PC-3 (cell line): ENCODE measurements at places on chromosomes 6 and 20. TPM values are rescaled to one million over a fixed set of nuclear protein-coding genes. Genes with fewer than 3 reads are reported as not detected.

PTK6 gene
- 11.1 and 15.1 TPM in 2 replicates for total RNA-seq

ZC2HC1B gene
- not detected in 2 replicates for total RNA-seq

TFAP2C gene
- 36.3 and 37.6 TPM in 2 replicates for total RNA-seq

- peak overlapping the region; percentile 87 for H3K27ac ChIP-seq
- peaks cover 59% of the 10 kb centered on the region for H3K4me1 ChIP-seq
- peak overlapping the region; percentile 22; the same call in 1 of the 2 replicates for H3K4me3 ChIP-seq
- peak; percentile 89 for DNase-seq
These were observed 6.5 kb downstream of the PEDS1 start for GRCh38 chr20:50146732-50147662.

DNA sequence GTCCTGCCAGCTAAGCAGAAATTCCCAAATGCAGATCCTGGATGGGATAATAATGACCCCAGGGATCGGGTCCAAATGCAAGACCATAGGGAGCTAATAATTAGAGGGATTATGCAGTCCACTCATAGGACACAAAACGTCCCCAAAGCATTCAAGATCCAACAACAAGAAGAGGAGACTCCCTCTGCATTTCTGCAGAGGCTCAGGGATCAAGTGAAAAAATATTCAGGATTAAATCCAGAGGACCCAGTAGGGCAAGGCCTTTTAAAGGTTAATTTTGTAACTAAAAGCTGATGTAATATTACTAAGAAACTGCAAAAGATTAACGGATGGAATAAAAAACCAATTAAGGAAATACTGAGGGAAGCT lies 22.2 kb downstream of the HLA-A start:
- no peaks in the 10 kb centered on the region for H3K27me3 ChIP-seq
- DNase-seq, result no peak
- peak overlapping the region; percentile 74 for H3K27ac ChIP-seq
- H3K4me1 ChIP-seq, result peaks cover 45% of the 10 kb centered on the region

- H3K27me3 ChIP-seq, result no peaks in the 10 kb centered on the region
- no peaks in the 10 kb centered on the region for H3K36me3 ChIP-seq
- peaks cover 68% of the 10 kb centered on the region for H3K4me1 ChIP-seq
- H3K4me3 ChIP-seq, result peak overlapping the region; percentile 34; the same call in 1 of the 2 replicates
These were observed 176.4 kb downstream of the ARID1B start for GRCh38 chr6:156953479-156954146.

DNA sequence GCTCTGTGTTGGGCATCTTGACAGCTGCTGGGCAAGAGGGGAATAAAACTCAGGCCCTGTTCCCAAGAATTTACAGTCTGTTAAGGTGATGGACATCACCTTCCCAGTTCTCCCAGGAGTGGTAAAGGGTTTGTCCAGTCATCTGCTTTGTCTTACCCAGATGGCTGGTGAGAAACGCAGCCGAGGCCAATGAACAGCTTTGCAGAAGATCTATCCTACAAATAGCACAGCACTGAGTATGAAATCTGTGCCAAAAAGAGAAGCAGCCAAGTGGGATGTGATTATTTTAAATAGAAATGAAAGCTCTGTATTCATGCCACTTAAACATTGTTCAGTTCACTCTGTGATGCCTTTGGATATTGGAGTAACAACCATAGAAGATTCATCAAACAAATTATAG lies 132.7 kb upstream of the SLC22A16 start:
- H3K27ac ChIP-seq, result no peak overlapping the region
- no peak overlapping the region for H3K4me3 ChIP-seq
- no peaks in the 10 kb centered on the region for H3K27me3 ChIP-seq
- DNase-seq, result no peak
- H3K36me3 ChIP-seq, result no peaks in the 10 kb centered on the region

- H3K36me3 ChIP-seq, result no peaks in the 10 kb centered on the region
- no peak overlapping the region for H3K4me3 ChIP-seq
- no peak overlapping the region for H3K27ac ChIP-seq
- no peaks in the 10 kb centered on the region for H3K27me3 ChIP-seq
- no peak for DNase-seq
These were observed 42.4 kb upstream of the DDR1 start for GRCh38 chr6:30841644-30842504.

GRCh38 chr6:166955121-166955864 lies 1.1 kb downstream of the RNASET2 start:
- H3K27ac ChIP-seq, result no peak overlapping the region
- peaks cover 9% of the 10 kb centered on the region for H3K4me1 ChIP-seq
- peak; percentile 26 for DNase-seq
- H3K27me3 ChIP-seq, result no peaks in the 10 kb centered on the region
- peak overlapping the region; percentile 85 for H3K4me3 ChIP-seq

DNA sequence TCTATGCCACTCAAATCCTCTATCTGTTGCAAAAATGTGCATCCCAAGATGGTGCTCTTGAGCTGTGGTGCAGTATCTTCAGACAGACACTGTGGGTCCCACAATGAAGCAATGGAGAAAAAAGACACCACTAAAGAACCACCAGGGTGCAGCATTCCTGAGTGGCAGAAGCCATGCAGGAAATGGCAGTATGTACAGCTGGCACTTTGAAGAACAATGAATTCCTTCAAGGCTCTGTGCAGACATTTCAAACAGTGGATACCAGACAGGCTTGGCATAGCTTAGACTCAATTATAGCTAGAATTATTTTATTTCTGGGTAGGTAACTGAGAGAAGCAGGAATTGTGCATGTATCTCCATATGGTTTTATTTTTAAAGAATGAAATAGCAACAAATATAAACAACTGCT lies 24.0 kb upstream of the HDAC2 start:
- H3K27me3 ChIP-seq, result no peaks in the 10 kb centered on the region
- H3K4me1 ChIP-seq, result peaks cover 44% of the 10 kb centered on the region
- no peaks in the 10 kb centered on the region for H3K36me3 ChIP-seq
- DNase-seq, result peak; percentile 90
- H3K4me3 ChIP-seq, result no peak overlapping the region

ZNF334 gene
- total RNA-seq, result 0.52 and 0.58 TPM in 2 replicates

DNA sequence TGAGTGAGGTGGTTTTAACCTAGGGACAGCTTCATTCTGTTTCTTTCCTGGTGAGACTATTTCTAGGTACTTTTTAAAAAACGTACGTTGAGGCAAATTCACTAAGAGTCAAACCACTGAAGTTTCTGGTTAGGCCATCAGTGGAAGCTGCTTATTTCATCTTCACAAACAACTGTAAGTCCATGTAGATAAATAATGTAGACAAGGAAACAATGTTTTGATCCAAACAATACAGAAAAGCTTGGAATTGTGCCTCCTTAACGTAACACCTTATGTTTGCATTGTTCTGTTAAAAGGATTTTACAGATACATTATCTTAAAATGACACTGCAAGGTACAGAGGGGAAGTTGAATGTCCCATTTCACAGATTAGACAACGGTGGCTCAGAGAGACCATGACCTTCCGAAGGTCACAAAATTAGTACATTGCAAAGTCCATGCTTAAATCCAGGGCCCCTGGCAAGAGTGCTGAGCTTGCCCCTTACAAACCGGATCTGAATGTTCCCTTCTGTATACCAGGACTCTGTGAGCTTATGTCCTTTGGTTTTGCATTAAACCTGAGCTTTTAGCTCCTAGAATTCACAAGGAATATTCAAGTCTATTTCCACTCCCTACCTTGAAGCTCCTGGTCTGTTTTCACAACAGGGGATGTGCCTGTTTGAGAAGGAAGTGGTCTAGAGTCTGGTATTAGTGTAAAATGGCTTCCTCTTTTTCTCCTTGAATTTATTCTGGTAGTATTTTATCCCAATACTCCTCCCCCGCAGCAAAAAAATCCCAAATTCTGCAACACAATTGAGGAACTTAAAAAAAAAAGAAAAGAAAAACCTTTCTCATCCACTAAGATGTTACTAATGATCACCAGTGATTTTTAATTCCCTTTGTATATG lies 28.9 kb upstream of the ZNF217 start:
- peaks cover 41% of the 10 kb centered on the region for H3K4me1 ChIP-seq
- no peaks in the 10 kb centered on the region for H3K27me3 ChIP-seq
- H3K36me3 ChIP-seq, result no peaks in the 10 kb centered on the region
- peak overlapping the region; percentile 63 for H3K4me3 ChIP-seq
- DNase-seq, result no peak

DNA sequence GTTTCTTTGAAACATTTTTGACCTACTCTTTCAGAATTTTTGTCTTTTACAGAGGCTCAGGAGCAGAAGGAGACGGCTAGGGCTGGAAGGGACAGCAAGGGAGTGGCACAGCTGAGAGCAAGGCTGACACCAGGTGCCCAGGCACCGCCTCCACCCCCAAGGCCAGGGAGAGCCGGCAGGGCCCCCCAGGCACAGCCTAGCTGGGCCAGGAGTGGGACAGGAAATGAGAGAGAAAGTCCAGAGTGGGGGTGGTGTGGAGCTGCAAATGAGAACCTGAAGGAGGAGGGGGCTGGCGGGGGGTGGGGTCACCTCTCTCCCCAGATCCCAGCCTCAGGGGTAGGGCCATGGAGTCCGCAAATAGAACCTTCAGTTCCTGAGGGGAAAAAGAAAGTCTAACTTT lies 236.7 kb downstream of the CDC5L start:
- no peak overlapping the region for H3K27ac ChIP-seq
- H3K27me3 ChIP-seq, result 0 out of 2 replicates have a peak, but pooled peaks cover 7% of the 10 kb centered on the region
- no peaks in the 10 kb centered on the region for H3K36me3 ChIP-seq
- DNase-seq, result no peak
- no peaks in the 10 kb centered on the region for H3K4me1 ChIP-seq

DNA sequence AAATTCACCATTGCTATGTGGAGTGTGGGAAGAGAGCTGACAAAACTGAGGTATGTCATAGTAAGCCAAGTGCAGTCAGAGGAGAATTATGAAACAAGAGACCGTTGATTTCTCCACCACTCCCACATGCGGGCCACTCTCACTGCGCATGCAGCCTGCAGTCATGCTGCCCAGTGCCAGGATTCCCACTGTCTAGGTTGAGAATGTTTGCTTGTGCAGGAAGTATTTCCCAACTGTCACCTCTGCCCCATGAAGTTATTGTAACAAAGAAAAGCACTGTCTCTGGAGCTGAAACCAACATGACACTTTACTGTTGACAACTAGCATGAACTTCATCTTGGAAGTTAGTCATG lies 18.7 kb upstream of the SFT2D1 start:
- H3K4me3 ChIP-seq, result no peak overlapping the region
- H3K4me1 ChIP-seq, result no peaks in the 10 kb centered on the region
- peak; percentile 8 for DNase-seq
- H3K36me3 ChIP-seq, result no peaks in the 10 kb centered on the region
- H3K27me3 ChIP-seq, result no peaks in the 10 kb centered on the region

DNA sequence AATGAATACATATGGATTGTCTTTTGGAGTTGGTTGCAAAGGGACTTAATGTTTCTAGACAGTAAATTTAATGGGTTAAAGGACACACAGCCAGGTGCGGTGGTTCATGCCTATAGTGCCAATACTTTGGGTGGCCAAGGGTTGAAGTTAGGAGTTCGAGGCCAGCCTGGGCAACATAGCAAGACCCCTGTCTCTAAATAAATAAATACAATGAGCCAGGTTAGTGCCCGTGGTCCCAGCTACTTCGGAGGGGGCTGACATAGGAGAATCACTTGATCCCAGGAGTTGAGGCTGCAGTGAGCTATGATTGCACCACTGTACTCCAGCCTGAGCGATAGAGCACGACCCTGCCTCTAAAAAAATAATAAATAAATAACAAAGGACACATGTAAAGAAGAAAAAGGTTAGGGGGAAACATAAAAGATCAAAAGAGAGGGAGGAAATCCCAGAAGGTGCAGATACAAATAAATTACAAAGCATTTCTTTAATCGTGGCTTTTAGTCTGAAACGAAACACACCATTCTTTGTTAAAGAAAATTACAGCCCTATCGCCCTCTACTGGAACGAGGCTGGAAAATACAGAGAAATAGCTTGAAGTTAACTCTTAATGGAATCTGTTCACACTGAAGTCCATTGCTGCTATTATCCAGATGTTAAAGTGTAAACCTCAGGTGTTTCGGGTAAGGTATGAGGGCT lies 42.6 kb upstream of the SCML4 start:
- H3K4me3 ChIP-seq, result no peak overlapping the region
- peak; percentile 42 for DNase-seq
- H3K27ac ChIP-seq, result no peak overlapping the region
- no peaks in the 10 kb centered on the region for H3K27me3 ChIP-seq

DNA sequence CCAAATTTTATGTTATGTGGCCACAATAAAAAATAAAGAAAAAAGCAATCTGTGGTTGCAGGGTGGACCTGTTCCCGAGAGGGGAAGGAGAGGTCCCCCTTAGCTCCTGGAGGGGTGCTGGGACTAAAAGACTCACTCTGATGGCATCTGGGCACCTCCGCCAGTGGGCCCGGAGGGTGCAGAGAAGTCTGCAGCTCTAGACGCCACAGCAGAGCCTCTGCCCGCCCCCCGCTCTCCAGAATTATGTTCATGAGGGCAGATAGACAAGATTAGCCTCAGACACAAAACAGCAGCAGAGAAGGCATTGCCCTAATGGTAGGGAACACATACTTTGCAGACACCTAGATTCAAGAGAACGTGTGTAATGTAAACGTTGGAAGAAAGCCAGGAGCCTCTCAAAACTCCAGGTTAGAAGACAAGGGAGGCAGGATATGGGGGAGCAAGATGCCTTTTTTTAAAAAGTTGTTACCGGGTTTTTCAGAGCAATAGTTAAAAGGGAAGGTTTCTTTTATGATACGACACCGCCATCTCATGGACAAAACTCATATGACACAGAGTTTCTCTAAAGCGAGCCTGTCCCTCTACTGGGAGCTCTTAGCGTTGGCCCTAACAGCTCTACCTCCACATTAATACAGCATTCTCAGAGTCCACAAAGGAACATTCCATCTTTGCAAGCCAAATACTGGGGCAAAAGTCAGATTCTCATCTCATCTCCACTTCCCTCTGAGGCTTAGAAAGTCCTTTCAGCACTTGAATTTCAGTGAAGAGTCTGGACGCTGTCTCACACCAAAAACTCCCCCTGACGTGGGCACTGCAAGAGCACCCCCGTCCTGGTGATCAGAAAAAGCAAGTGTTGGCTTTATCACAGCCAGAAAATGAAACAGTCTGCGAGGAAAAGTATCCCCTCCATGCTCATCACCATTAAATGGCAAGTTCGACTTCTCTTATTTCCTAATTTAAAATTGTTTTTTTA lies 47.2 kb downstream of the FOXF2 start:
- H3K4me3 ChIP-seq, result no peak overlapping the region; the same call in 1 of the 2 replicates
- no peak overlapping the region for H3K27ac ChIP-seq
- peaks cover 19% of the 10 kb centered on the region for H3K27me3 ChIP-seq
- H3K36me3 ChIP-seq, result no peaks in the 10 kb centered on the region

PKHD1 gene
- total RNA-seq, result 0.40 and 0.52 TPM in 2 replicates

MCCD1 gene
- total RNA-seq, result not detected in 2 replicates

TGM3 gene
- total RNA-seq, result not detected in 2 replicates

- H3K4me1 ChIP-seq, result peaks cover 28% of the 10 kb centered on the region
- H3K4me3 ChIP-seq, result peak overlapping the region; percentile 91
- no peaks in the 10 kb centered on the region for H3K27me3 ChIP-seq
- H3K27ac ChIP-seq, result peak overlapping the region; percentile 14; the same call in 1 of the 2 replicates
- peaks cover 16% of the 10 kb centered on the region; the same call in 1 of the 2 replicates for H3K36me3 ChIP-seq
- peak; percentile 33 for DNase-seq
These were observed 703 bp downstream of the MRPL2 start for GRCh38 chr6:43058531-43058930.

- no peak overlapping the region for H3K27ac ChIP-seq
- DNase-seq, result no peak
- no peaks in the 10 kb centered on the region for H3K36me3 ChIP-seq
- H3K4me1 ChIP-seq, result peaks cover 12% of the 10 kb centered on the region
These were observed 92.4 kb upstream of the CD83 start for GRCh38 chr6:14025160-14025559.

- H3K4me3 ChIP-seq, result no peak overlapping the region
- no peak for DNase-seq
- H3K4me1 ChIP-seq, result no peaks in the 10 kb centered on the region
- H3K27ac ChIP-seq, result no peak overlapping the region
- no peaks in the 10 kb centered on the region for H3K27me3 ChIP-seq
These were observed 12.4 kb downstream of the SIRPA start for GRCh38 chr20:1907586-1907985.

DLK2 gene
- 1.4 and 4.4 TPM in 2 replicates for total RNA-seq

TMEM217 gene
- 2.2 and 2.4 TPM in 2 replicates for total RNA-seq
